ENCODE measurements at places on chromosomes 5 and 9.

- no peak for DNase-seq
Observed at GRCh38 chr5:67976891-67977601, 238.5 kb upstream of the PIK3R1 start.

- DNase-seq, result no peak
Observed at GRCh38 chr5:91938441-91938840, 555.3 kb upstream of the ARRDC3 start.

GRCh38 chr5:43627028-43627427 is 24.0 kb downstream of the NNT start:
- peak; percentile 80 for DNase-seq

- DNase-seq, result no peak
Observed at GRCh38 chr9:114088571-114089170, 10.4 kb downstream of the KIF12 start.

GRCh38 chr9:28207657-28208056 is 634.4 kb upstream of the C9orf72 start:
- no peak for DNase-seq

DNA sequence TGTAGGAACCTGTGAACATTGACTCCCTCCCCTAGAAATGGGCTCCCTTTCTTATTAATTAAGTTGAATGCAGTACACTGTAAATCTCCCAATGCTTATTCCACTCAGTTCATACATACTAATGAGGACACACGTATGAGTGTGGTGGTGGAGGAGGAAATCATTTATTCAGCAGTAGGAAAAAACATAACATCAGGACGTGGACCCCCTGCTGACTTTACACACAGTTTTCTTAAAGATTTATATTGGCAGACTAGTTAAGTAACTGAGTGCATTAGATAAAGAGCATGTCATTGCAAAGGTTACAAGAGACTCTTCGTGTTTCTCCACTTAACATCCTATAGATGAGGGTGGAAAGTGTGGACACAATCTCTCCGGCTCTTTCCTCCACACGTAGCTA is 37.8 kb upstream of the SEMA6A start:
- no peak for DNase-seq

- no peak for DNase-seq
Observed at GRCh38 chr5:116303340-116303739, 218.5 kb downstream of the COMMD10 start.

DNA sequence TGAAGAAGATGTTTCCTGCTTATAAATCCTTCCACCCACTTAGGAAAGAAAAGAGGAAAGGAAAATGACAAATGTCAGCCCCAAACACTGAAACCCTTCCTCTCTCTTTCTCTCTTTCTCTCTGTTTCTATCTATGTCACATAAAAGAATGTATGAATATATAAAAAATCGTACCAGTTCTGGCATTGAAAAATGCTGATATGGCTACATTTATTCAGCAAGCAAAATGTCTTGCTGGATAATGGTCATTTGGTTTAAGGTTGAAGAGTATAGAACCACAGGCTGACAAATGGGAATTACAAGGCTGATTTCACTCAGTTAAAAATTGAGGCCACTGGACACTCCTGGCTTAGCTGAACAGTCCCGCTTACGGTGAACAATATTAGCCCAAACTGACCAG is 335.9 kb downstream of the PARP8 start:
- no peak for DNase-seq

- no peak for DNase-seq
Observed at GRCh38 chr9:124399323-124399967, 15.8 kb downstream of the PSMB7 start.

- no peak for DNase-seq
Observed at GRCh38 chr9:133374612-133375115, 1.2 kb downstream of the SURF4 start.

- DNase-seq, result no peak
Observed at GRCh38 chr5:106510321-106510720, 1160.4 kb downstream of the EFNA5 start.

GRCh38 chr9:98808875-98809274 is 1.4 kb downstream of the GALNT12 start:
- DNase-seq, result peak; percentile 31

GRCh38 chr5:72602696-72603685 is 95.8 kb upstream of the ZNF366 start:
- no peak for DNase-seq

- no peak for DNase-seq
Observed at GRCh38 chr5:137753691-137754187, 424 bp downstream of the HNRNPA0 start.

Data from PC-3 (cell line).